ENCODE measurements at places on chromosomes 7 and 10. TPM values are rescaled to one million over a fixed set of nuclear protein-coding genes. Genes with fewer than 3 reads are reported as not detected.

The EBF3 gene
- total RNA-seq: not detected

The WIPF3 gene
- 0.36 TPM for total RNA-seq

DNA sequence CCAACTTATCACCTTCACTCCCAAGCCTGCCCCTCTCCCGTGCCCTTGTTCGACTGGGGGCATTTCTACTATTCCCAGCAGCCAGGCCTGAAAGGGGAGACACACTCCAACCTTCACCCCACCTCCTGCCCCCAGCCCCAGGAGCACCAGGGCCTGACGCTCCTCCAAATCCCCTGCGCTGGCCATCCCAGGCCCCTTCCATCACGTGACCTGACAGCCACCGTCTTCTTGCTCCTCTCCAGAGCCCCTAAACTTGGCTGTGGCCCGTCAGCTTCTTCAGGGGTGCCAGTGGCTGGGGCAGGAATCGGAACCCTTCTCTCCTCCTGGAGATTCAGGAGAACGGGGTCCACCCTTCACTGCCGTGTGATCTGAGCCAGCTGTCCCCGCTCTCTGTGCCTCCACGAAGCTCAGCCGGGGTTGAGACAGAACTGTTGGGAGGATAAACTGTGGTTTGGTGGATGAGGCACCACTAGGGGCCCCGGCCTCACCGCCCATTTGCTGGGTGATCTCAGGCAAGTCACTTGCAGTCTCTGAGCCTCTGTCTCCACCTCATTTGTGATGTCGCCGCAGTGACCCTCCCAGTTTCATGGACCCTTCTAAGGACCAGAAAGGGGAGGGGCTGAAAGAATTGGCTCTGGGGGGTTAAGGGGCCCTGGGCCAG is 91.0 kb downstream of the MYL10 start:
- DNase-seq: no peak

GRCh38 chr7:50851451-50851850 is 68.8 kb upstream of the GRB10 start:
- peak; percentile 77 for DNase-seq

All from epithelial cell of proximal tubule (primary cell).